ENCODE measurements at places on chromosomes 1 and 21. TPM values are rescaled to one million over a fixed set of nuclear protein-coding genes. Genes with fewer than 3 reads are reported as not detected.

GPR153 gene
- 16.6 TPM for polyA plus RNA-seq

HSF2BP gene
- polyA plus RNA-seq: 0.68 TPM

TMOD4 gene
- polyA plus RNA-seq: 21.6 TPM

PGLYRP3 gene
- not detected for polyA plus RNA-seq

DISP3 gene
- 0.20 TPM for polyA plus RNA-seq

FMOD gene
- polyA plus RNA-seq: 60.0 TPM

ELAPOR1 gene
- polyA plus RNA-seq: 0.31 TPM

RSPH1 gene
- polyA plus RNA-seq: 0.10 TPM

NUP210L gene
- polyA plus RNA-seq: not detected

IFI44 gene
- 7.8 TPM for polyA plus RNA-seq

LPAR3 gene
- 0.28 TPM for polyA plus RNA-seq

RBM11 gene
- not detected for polyA plus RNA-seq

AMY2A gene
- not detected for polyA plus RNA-seq

DPH5 gene
- polyA plus RNA-seq: 53.6 TPM

DENND2C gene
- 6.0 TPM for polyA plus RNA-seq

F5 gene
- 0.42 TPM for polyA plus RNA-seq

GSTM5 gene
- polyA plus RNA-seq: 26.7 TPM

PCNT gene
- polyA plus RNA-seq: 47.3 TPM

MAP3K21 gene
- 0.08 TPM for polyA plus RNA-seq

TFAP2E gene
- polyA plus RNA-seq: 0.88 TPM

TMEM269 gene
- 0.64 TPM for polyA plus RNA-seq

LRRC71 gene
- polyA plus RNA-seq: 0.83 TPM

KCNK1 gene
- polyA plus RNA-seq: 1.9 TPM

TNFRSF9 gene
- 0.08 TPM for polyA plus RNA-seq

HSPB7 gene
- polyA plus RNA-seq: 149 TPM

C1orf226 gene
- polyA plus RNA-seq: 1.3 TPM

RIPPLY3 gene
- 0.28 TPM for polyA plus RNA-seq

CR1L gene
- not detected for polyA plus RNA-seq

C1orf94 gene
- polyA plus RNA-seq: 0.09 TPM

STK40 gene
- 27.4 TPM for polyA plus RNA-seq

NTMT2 gene
- polyA plus RNA-seq: 1.6 TPM

OLIG2 gene
- not detected for polyA plus RNA-seq

All from muscle of leg (tissue), 16 donors.